ENCODE measurements at places on chromosomes 13 and 19.

GRCh38 chr19:11451871-11452619, 16.6 kb downstream of the PRKCSH start:
- no peak for DNase-seq

- no peak for DNase-seq
These were observed 192.8 kb downstream of the GGACT start for GRCh38 chr13:100395698-100396373.

GRCh38 chr13:45876781-45877180, 25.2 kb upstream of the SIAH3 start:
- DNase-seq: no peak

GRCh38 chr13:95874286-95874685, 178.9 kb downstream of the UGGT2 start:
- no peak for DNase-seq

DNA sequence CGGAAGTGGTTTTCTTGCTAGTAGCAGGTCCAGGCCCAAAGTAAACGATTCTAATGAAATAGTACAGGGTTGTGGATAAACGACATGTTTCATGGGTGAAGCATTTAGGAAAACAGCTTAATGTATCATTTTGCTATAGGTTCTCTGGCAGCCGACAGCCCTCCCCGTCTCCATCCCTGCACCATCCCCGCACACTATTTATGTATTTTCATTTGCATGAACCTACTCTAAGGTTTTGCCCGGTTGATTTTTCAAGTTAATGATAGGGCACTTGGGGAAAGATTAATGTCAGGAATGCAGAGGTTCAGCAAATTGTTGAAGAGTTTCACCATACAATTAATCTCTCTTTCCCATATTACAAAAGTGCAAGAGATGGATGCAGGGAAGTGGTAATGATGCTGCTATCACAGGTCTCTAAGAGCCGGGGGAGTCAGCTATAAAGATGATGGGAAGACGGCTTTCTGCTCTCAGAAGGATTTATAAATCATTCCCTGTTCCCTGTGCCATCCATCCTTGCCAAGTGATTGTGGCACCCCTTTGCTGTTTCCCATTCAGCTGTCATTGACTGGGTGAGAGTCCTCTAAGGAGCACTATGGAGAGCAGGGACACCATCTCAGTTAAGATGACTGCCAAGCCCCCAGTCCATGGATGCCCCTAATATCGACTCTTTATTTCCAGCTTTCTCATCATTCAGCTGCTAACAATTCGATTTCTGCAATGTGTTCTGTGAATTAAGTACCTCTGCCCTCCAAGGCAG, 186.3 kb downstream of the IRS2 start:
- DNase-seq: no peak

DNA sequence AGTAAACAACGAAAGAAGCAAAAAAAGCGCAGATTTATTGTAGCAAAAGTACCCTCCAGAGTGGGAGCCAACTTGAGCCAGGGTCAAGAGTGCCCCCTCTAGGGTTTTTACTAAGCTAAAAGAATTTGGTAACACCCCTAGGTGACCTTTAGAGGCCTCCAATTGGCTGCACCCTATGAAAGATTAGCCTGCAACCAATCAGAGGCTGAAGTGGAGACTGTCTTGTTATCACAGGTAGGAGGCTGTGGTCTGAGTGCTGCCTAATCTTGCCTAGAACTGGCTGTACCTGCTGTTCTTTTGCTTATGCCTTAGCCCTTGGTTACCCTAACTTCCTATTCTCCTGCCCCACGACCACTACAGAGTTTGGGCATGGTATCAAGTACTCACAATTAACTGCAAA, 38.3 kb downstream of the ANKRD10 start:
- no peak for DNase-seq

DNA sequence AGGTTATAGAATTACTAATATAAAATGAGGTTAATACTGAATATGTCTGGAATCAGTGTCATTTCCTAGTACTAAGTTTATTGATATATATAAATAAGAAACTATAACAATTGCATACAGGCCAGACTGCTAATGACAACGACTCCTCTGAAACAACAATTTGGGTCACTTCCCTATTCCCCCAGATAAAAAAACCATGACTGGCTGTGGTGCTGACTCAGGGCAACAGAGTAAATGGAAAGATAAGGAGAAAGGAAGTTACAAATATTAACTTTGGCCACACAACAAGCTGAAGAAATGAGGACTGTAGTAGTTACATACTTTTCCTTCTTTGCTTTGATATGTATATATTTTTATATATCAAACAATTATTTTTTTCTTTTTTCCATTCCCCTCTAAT, 263.7 kb upstream of the PCDH9 start:
- no peak for DNase-seq

DNA sequence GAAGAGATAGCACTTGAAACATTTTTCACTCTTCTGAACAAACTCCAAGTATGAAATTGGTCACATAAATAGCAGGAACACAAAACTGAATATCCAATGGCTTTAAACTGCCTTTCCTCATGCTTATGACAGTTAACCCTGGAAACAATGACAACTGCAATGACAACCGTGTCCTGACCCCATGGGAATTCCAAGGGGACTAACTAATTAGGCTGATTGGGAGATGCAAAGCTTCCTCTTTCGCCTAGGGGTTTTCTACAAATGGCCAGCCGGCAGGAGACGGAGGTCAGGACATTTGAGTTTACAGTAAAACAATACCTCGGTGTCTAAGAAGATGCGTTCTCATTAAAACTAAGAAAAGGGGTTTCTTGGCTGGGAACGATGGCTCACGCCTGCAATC, 53.0 kb upstream of the URAD start:
- no peak for DNase-seq

DNA sequence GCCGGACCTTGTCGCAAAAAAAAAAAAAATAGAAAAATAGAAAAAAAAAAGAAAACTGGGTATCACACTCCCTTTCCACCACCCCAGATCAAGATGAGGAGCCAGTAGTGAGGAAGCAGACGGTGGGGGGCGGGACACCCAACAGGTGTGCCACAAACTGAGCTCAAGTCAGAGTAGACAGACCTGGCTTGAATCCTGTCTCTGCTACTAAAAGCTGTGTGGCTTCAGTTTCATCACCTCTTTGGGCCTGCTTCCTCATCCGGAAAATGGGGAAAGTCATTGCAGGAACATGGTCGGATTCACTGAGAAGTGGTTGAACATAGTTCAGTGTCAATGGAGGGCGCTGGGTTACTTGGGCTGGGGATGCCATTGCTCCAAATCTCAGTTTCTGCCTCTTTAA, 2.9 kb downstream of the HIF3A start:
- no peak for DNase-seq

GRCh38 chr13:79477968-79478367, 3.0 kb upstream of the NDFIP2 start:
- no peak for DNase-seq

Data from urothelium cell line (cell line).